ENCODE measurements at places on chromosomes 13 and 19.

DNA sequence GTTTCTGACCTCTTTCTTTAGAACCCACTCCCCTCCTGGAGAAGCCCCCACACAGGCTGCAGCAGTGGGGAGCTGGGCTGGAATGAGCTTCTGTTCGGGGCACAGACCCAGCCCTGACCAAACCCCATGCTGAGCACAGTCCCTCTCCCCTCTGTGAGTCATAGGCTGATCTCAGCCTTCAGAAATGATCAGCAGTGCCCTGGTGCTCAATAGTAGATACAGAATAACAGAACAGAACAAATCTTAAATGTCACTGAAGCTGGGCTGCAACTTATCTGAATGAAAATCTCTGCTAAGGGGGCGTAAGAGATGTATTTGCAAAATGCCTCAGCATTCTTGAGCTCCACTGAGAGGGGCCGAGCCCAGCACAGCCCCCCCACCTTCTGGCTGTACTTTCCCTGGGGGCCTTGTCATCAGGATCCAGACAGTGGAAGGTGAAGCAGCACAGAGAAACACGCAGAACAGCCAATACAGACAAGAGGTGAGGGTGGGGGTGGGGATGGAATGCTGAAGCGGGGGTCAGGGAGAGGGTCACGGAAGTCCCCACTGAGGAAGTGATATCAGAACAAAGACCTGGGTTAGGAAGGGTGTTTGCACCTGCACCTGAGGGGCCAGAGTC, 9.9 kb downstream of the ZNF665 start:
- no peak for DNase-seq

DNA sequence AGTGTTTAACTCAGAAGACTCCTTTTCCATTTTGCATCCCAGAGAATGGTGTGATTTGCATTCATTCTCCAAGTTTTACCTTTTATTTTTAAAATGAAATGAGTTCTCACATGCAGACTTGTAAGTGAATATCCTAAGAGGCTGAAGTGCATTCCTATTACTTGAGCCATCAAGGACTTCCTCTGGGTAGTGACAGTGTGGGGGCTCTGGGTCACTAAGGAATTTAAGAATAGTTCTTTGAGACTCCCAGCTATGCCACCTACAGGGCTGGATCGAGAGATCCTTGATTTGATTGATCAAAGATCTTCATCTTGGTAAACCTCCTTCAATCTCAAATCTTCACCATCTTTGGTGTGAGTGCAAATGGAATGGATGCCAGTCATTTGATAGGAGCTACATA, 36.3 kb upstream of the SLC10A2 start:
- no peak for DNase-seq

DNA sequence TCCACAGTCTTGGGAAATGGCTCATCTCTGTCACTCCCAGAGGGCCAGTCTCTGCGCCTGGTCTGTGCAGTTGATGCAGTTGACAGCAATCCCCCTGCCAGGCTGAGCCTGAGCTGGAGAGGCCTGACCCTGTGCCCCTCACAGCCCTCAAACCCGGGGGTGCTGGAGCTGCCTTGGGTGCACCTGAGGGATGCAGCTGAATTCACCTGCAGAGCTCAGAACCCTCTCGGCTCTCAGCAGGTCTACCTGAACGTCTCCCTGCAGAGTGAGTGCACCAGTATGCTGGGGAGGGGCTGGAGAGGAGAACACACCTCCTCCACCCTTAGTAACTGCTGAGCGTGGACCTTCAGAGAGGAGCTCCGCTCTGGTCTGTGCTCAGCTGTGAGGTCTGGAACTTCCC, 2.3 kb downstream of the SIGLEC9 start:
- DNase-seq, result no peak

DNA sequence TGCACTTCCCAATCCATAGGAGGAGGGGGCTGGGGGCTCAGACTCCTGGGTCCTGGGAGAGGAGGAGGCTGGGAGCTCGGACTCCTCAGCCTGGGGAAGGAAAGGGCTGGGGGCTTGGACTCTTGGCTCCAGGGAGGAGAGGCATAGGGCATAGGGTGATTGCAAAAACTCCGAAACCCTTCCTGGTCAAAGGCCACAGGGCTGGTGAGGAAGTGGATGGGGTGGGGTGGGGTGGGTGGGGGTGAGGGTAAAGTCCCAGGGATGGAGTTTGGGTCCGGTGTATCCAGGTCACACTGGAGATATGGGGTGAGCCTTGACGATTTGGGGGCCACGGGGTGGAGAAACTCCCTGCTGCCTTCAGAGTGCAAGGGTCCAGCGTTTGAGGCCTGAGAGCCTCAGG, 2.8 kb downstream of the MYH14 start:
- DNase-seq, result no peak

DNA sequence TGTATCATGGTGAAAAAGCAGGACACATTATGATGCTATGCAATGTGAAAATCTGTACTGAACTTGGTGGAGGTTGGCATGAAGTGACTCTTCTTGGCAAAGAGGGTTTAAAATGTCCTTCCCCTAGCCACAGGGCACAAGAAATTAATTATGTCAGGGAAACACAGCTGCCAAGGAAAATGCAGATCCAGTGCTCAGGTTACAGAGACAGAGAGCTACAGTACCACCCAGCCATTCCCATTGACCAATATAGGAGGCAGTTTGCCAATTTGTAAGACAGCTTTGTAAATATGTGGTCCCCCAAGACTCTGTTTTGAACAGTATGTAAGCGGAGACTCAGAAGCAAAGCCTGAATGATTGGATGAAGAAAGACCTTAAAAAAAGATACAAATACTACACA, 69.4 kb upstream of the KLF12 start:
- no peak for DNase-seq

- DNase-seq, result peak; percentile 13
Measured at GRCh38 chr19:12885749-12886650, 1.0 kb downstream of the KLF1 start.

DNA sequence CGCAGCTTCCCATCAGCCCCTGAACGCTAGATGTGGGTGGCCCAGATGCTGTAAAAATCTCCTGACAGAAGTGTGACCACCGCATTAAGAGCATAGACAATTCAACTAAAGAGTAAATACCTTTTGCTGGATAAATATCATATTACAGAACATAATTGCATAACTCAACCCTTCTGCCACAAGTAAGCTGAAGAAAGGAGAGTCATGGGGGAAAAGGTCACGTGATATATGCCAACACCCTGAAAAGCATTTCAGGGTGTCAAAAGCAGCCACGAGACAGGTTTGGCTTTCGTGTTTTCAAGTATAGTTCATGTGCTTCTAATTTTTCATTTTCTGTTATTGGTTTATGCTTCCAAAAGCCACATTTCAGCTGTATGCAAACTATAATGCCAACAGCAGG, 71.3 kb downstream of the LHFPL6 start:
- DNase-seq, result peak; percentile 8

- DNase-seq, result no peak
Measured at GRCh38 chr19:1865172-1866010, 2.0 kb upstream of the KLF16 start.

DNA sequence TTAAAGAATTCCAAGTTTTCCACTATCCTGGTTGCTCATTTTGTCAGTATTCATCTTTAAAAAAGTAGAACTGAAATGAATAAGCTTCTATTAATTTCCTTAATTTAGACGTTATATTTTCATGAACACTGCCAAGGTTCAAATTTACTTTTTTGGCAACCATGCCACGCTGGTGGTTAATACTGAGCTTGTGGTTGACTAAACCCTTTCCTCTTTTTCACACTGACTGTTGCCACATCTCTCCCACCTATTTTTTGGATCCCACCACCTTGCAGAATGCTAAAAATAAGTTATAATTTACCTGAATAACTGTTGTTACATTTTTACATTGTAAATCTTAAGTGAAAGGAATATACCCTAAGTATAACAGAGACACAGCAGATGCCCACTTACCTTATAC, 45.0 kb downstream of the FLT3 start:
- no peak for DNase-seq

GRCh38 chr19:15260939-15261338, 28.7 kb upstream of the EPHX3 start:
- no peak for DNase-seq

GRCh38 chr13:42279080-42279479, 7.1 kb downstream of the AKAP11 start:
- no peak for DNase-seq

DNA sequence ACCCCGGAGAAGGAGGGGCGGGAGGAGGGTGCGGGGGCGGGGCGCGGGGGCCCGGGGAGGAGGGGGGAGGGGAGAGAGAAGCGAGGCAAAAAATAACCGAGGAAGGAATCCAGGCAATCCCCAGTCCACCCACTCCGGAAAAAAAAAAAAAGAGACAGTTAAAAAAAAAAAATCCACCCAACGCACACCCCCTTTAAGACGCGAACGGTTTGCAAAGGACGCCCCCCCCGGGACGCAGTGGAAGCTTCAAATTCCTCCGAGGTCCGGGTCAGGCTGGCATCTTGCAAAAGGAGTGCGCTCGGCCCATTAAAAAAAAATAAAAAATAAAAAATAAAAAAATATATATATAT, at the start of gene CACNA1A:
Gene CACNA1A, minus strand, starts transcription at position 9 of the 350 bp plus-strand sequence. CDS start 255 bp downstream, outside the sequence.
- no peak for DNase-seq

DNA sequence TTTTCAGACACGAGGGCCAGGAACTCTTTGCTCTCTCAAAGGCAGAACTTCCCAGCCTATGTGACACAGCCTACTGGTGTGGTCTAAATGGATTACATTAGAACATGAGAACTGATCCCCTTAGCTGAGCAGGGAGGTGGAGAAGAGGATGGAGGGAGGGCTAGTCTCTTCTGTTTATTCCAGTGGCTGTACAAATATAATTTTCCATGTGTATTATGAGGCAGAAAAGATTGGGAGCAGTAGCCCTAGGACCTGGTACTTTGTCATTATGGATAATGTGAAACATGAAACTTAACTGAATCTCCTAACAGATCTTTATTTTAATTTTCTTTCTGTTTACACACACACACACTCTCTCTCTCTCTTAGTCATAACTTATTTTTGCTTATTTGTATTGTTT, 82.1 kb downstream of the WDFY2 start:
- DNase-seq, result no peak

DNA sequence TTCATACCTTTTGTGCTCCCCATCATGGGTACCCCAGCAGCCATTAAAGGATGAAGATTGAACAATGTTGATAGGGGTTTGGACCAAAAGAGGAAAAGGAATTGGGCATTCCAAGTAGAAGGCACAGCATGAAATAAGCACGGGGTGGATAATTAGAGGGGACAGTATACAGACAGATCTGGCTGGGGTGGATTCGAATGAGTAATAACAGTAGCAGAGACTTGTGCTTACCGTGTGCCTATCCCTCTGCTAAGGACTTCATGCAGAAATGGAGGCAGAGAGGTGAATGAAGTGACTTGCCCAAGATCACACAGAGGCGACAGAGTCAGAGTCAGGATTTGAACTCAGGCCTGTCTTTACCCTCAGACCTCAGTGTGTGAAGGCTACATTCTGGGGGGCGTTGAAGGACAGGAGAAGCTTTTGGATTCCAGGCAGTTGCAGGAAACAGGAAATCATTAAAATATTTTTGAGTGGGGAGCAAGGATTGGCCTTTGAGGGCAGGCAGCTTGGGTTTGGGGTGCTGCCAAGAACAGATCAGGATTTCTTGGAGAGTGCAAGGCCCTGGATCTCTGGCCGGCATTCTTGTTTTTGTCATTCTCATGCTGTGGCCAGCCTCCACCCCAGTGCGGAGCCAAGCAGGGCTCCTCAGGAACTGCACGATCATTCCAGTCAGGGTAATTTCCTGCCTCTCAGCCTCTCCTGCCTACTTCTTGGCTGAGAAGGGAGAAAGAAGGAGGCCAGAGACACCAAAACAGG, 18.7 kb downstream of the PAF1 start:
- no peak for DNase-seq

DNA sequence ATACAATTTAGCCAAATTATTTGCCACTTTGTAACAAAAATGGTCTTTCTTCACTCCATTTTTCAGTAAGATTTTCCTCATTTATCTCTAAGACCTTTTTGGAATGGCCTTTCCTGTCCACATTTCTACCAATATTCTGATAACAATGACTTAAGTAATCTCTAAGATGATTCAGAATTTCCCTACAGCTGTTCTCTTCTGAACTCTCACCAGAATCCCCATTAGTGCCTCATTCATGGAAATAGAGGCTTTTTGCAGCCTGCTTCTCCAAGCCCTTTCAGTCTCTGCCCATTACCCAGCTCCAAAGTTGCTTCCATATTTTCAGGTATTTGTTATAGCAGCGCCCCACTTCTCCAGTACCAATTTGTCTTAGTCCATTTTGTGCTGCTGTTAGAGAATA, 867.0 kb downstream of the GPC5 start:
- no peak for DNase-seq

GRCh38 chr19:1855040-1855827, 7.0 kb upstream of the REXO1 start:
- DNase-seq, result peak; percentile 78

GRCh38 chr13:25178070-25178469, 6.0 kb upstream of the AMER2 start:
- no peak for DNase-seq

- no peak for DNase-seq
Measured at GRCh38 chr13:33571618-33572017, 246.3 kb upstream of the RFC3 start.

DNA sequence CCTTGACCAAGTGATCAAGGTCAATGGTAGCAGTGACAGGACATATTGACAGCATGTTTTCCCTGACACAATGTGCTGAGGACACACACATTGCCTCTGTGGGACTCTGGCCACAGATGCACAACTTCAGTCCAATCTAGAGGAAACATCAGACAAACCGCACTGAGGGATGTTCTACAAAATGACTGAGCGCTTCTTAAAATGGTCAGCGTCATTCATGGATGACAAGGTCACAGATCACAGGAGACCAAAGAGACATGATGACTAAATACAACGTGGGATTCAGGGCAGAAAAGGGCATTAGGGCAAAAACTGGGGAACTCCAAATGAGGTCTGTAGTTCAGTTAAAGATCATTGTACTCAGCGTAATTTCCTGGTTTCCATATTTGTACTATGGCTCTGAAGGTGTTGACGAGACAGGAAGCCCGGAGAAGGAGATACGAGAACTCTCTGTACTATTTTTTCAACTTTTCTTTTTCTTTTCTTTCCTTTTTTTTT, 20.6 kb downstream of the PBX4 start:
- no peak for DNase-seq

DNA sequence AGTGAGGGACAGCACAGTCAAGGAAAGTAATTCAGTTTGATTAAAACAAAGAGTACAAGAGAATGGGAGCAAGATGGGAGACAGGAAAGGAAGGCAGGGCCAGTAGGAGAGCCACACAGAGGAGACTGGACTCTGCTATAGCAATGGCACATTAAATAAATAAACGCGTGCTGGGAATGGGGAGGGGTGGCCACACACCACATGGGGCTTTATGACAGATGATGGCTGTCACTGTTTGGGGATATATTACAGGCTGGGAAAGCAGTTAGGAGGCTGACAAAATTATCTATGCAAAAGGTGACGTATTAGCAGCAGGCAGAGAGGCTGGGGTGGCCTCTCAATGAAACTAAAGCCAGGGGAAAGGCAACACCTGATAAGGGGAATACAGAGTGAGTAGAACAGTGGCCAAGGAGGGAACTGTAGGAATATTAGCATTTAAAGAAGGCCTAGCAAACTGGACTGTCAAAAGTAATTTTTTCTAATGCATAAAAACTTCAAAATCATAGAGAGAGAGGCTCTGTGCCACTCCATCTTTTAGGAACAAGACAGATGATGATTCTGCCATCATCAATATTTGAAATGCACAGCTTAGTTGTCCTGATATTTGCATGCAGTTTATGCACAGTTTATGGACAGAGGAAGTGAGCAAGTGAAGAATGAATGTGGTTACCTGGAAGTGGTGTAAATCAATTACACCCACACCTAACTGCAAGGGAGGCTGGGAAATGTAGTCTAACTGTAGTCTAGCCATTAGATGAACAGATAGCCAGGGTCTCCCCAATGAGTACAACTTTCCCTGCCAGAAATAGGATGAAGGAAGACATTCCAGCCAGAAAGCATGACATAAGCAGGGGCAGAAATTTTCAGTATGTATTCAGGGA, 346.5 kb downstream of the FOXO1 start:
- DNase-seq, result peak; percentile 49
